HCT116 (cell line): ENCODE measurements at places on chromosomes 7 and 10. TPM values are rescaled to one million over a fixed set of nuclear protein-coding genes. Genes with fewer than 3 reads are reported as not detected.
A peak's percentile ranks its signal among the peaks of the same experiment; 100 is the strongest.

GRCh38 chr7:129741743-129742213, 130.3 kb downstream of the NRF1 start:
- no peak for DNase-seq

GRCh38 chr7:121019018-121019417, 30.5 kb downstream of the CPED1 start:
- no peak for DNase-seq

GRCh38 chr7:40833888-40834234, 699.1 kb downstream of the SUGCT start:
- DNase-seq: no peak

DNA sequence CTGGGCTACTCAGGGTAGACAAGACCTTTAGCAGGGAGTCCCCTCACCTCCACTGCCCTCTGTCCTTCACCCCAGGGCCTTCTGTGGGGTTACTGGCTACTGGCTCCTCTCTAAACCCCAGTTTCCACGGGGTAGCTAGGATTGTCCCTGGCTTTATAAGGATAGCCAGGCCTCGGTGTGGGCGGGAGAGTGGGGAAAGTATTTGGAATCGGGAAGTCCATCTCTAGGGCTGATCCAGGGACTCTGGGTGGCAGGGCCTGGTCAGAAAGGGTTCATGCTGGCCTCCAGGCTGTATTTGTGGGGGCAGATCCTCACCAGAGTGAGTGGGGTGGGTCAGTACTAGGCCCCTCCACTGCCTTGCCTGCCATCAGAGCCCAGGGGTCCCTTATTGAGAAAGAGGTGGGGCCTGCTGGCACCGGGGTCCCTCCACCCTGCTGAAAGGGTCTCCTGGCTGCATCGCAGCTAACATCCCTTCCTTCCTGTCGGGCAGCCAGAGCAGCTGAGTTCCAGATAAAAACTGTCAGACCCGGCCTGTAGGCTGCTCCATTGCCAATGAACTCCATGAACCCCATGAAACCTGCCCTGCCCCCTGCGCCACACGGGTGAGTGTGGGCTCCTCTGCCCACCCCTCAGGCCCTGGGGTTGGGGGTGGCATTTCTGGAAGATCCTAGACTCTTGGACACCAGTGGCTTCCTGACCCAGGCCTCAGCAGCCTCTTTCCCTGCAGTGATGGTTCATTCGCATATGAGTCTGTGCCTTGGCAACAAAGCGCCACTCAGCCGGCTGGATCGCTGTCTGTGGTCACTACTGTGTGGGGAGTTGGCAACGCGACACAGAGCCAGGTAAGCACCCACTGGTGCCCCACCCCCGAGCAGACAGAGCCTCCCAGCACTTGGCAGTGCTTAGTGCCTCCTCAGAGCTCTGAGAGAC, 7.3 kb downstream of the ZMIZ2 start:
- no peak for DNase-seq

DNA sequence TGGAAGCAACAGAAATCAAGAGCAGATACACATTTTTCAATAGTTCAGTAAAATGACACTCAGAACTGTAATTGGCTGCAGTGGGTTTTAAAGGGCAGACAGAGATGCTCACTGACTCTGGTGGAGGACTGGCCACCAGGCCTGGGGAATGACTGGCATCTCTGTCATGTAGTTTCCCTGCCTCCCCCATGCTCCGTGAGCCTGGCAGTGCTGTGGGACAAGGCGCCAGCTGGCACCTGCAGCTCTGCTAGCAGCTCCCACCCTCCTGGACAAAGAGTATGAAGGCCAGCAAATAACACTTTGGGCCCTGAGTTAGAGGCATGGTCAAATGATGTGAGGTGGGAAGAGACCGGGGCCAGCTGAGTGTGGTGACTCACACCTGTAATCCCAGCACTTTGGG, 15.0 kb downstream of the TSPAN33 start:
- DNase-seq: no peak

PIK3AP1 gene
- 7.1 TPM for total RNA-seq

DNA sequence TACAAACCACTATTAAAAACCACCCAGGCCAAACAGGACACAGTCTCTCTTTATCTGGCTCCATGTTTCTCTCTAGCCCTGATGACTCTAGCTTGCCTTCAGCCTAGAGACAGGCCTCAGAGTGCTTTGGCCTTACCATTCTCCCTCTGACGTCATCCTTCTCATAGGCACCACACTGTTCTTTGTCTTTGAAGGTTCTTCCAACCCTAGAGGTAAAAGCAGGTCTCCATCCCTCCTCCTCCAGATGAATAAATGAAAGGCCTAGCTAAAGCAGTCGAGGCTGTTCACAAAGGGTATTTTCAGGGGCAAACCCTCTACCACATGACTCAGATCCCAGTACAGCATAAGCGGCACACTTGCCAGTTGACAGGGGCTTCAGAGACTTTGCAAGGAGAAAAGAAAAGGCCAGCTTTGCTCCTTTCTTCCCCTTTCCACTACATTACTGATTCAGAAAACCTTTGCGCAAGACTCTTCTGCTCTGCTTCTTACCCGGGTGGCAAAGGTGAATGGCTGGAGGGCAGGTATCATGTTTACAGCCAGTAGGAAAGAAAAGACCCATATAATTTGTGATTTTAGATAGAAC, 14.8 kb downstream of the NFE2L3 start:
- DNase-seq: no peak

- no peak for DNase-seq
Observed at GRCh38 chr7:91233212-91233611, 31.0 kb upstream of the FZD1 start.

DNA sequence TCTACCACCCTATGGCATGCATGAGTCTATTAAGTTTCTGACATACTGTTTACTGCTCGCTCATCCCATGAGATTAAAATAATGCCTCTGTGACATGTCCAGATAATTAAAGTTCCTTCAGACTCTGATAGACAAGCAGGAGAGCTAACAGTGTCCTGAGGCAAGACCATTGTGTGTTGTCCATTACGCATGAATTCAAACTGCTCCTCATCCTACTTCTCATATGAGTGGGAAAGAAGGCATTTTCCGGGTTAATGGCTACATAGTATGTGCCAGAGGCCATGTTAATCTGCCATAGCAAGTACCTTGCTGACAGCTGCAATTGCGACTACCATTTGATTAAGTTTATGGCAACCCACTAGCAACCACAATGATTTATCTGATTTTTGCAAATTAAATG, 113.3 kb downstream of the GNAI1 start:
- DNase-seq: no peak

- DNase-seq: no peak
Observed at GRCh38 chr10:25682203-25682851, 251.7 kb upstream of the MYO3A start.

- DNase-seq: no peak
Observed at GRCh38 chr10:24247841-24248240, 38.9 kb downstream of the KIAA1217 start.

GRCh38 chr10:62116896-62117295, 151.7 kb downstream of the RTKN2 start:
- no peak for DNase-seq

DNA sequence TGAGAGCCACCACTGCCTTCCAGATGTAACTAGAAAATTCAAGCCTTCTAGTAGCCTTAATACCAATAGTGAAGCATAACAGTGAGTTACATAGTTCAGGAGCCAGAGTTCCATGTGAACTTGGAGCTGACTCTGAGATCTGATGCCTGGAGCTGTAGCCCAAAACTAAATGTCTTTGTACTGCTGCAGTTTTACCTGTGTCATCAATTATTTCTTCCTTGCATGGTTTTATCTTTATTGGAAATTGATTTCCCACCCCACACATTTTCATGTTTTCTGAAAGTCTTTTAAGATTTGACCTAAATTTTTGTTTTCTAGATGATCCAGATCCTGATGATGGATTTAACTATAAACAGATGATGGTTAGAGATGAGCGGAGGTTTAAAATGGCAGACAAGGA, 17.0 kb downstream of the OPN1SW start:
- DNase-seq: no peak

DNA sequence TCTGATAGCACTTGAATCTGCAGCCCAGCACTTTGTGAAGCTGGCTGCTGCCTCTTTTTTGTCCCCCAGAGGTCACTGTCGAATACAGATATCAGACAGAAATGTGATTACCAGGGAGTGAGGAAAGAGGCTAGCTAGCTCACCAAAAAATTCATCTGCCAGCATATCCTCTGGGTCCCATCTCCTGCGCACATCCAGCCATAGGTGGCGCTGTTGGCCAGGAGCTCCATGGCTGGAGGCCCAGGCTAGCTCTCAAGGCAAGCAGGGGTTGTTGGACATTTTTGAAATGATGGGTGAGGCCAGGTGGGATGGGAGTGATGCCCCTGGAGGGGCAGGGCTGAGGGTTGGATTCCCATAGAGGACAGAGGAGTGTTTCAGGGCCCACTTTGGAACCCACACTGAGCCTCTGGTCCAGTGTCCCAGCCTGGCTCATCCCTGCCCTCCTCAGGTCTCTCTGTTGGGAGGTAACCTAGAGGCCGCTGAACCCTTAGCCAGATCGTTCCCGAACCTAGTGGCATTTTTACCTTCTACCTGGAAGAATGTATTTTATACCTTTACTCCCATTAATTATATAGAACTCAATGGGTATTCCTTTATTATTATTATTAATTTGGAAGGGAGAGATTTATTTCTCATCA, 14.8 kb downstream of the DPCD start:
- peak; percentile 71 for DNase-seq

- DNase-seq: no peak
Observed at GRCh38 chr7:14787551-14787950, 115.0 kb downstream of the DGKB start.

DNA sequence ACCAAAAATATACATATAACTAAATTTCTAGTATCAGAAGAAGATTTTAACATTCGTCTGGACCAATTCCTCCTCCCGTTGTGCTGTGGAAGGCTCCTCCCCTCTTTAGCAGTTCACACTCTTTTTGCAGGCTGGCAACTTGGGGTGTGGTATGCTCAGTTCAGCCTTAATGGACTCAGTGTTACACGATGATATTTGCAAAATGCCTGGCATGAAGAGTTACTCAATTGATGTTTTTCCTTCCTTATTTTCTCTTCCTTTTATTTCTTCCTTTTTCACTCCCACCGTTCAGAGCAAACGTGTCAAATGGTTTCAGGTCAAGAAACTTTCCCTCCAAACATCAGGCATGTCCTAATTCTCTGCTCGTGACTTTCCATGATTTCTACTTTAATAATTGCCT, 248.3 kb downstream of the PHF14 start:
- no peak for DNase-seq

DNA sequence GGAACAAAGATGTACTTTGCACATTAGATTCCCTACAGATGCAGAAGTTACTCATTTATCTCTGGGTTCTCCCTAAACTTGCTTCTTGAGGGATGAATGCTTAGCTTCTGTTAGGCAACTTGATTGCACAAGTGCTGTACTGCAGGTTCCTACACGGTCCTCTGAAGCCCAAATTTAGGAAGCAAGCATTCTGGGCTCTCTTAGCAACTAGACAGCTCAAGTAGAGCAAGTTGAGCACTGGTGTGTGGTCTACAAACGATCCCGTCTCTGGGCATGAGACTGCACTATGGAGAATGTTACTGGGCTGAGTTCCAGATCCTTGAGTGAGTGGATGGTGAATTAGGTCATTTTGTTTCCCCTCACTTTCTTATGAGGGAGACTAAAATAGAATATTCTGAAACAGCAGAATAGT, 14.3 kb downstream of the SEMA3D start:
- no peak for DNase-seq

GRCh38 chr7:118075936-118076335, 108.0 kb upstream of the LSM8 start:
- DNase-seq: no peak
